Fibroblast of skin of scalp (primary cell): ENCODE measurements at places on chromosomes 4 and X.

DNA sequence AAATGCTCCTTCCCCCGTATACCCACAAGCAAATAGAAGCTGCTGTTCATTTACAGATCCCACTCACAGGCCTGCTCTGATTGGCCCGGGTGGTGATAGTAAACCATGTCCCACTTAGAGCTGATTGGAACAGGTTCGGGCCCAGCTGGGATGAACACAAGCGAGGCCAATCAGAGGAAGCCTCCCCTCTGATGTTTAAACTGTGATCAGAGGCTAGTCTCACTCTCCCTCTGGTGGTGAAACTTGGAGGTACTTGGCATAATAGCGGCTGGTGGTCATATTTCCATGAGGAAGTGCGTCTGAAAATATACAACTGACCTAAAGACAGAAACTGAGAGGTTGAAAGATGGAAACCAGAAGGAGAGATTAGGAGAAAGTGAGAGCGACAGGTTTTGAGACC is 51.5 kb upstream of the TRPC3 start:
- no peak for DNase-seq

GRCh38 chr4:159410076-159410777 is 307.3 kb downstream of the RAPGEF2 start:
- DNase-seq: no peak

DNA sequence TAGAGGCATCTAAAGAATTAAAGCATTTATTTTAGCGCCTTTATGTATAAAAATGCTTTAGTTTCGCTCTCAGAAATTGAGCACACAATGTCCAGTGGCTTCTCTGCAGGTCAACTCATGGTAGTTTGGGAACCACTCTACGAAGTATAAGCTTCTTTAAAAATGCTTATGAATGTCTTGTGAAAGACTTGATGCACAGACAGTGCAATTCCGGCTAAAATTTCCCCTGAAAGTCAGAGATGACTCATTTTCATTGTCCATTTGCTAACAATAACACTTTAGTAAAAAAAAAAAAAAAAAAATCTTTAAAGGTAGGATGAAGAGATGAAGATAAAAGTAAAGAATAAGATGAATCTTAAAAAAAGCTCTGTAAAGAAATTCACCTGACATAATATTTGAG is 117.2 kb downstream of the PDHA2 start:
- no peak for DNase-seq

GRCh38 chr4:7166981-7167700 is 25.2 kb upstream of the SORCS2 start:
- DNase-seq: no peak

DNA sequence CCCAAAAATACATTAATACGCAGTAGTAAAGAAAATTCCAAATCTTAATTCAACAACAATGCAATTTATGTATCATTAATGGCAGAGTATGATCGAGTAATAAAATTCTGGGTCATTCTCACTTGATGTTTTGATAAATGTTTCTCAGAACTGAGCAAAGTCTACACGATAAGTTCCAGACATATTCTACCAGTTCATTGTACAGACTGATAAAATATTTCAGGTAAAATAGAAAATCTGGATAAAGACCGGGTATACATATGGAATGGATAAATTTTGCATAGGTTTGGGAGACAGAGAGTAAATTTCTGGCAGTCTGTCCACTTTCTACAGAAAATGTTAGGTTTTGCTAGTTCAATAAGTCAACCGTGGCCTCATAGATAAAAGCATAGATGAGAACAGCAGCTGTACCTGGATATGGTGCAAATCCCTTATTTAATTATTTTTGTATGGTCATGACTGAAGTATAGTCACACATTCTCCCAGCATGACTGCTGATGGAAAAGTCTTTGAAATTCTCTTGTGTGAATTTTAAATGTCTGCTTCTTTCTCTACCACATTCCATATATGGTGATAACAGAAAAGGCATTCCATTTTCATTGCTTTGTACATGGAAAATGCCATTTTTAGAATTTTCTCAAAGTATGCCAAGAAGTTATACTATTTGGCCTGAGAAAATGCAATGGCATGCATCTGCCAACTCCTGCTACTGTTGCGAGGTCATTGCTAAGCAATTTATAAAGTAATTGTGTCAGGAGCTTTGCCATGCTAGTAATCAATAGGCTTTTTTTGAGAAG is 301.9 kb upstream of the ARSJ start:
- DNase-seq: peak; percentile 97

GRCh38 chrX:133473451-133473850 is 58.2 kb upstream of the GPC4 start:
- peak; percentile 18 for DNase-seq

DNA sequence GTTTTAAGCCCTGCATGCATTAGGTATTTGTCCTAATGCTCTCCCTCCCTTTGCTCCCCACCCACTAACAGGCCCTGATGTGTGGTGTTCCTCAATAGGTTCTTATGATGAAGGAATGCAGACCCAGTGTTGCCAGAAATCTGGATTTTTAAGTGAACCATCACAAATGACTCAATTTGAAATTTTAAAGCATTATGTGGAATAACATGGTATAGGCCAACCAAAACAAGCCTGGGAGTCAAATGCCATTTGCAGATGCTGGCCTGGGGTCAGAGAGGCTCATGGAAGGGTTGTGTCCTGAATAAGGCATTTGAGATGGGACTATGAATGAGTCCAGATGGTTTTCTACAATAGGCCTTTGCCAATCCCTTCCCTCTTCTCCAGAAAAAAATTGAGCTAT is 179.6 kb downstream of the SHROOM3 start:
- DNase-seq: peak; percentile 96

DNA sequence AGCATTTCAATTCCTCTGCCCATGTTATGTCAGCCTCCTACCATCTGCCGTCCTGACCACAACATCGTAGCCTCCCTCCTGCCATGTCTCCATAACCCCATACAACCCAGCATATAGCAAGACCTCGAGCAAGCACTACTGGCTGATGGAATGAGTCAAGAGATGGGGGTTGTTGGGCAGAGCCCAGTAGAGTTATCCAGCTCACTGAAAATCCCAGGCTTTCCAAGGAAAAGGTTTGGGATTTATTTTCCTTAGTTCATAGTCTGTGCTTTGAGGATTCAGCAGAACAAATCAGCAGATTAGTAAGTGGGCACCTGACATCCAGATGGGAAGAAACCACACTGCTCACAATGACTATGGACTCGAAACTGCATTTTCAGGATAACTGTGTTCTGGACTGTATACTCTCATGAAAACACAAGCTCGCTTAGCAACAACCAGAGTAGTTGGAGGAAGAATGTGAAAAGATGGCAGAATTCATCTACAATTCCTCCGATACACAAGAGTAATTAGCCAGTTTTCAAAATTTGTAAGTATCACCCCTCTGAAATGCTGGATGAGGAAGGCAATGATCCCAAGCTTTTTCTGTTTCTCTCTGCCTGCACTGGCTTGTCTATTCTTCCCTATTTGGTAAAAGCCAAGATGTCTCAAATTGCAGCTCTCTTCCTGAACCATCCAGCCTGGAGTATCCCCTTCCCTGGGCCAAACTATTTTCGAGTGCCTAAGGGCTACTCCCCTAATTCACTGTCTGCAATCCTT is 186.2 kb upstream of the TBL1X start:
- DNase-seq: peak; percentile 4

GRCh38 chr4:110197529-110198042 is 829 bp downstream of the ELOVL6 start:
- DNase-seq: peak; percentile 45

- no peak for DNase-seq
These were observed 147.4 kb downstream of the CDS1 start for GRCh38 chr4:84730375-84730774.

DNA sequence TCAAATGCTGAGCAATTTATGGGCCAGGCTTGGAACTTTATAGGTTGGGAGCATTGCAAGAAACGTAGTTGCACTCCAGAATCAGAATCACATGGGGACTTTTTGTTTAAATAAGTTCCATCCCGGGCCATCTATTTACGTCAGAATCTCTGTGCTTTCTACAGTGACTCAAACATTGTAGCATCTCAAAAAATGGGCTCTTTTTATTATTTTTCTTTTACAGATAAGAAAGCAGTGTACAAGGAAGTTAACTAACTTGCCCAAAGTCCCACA is 10.2 kb downstream of the CC2D2A start:
- peak; percentile 31 for DNase-seq

DNA sequence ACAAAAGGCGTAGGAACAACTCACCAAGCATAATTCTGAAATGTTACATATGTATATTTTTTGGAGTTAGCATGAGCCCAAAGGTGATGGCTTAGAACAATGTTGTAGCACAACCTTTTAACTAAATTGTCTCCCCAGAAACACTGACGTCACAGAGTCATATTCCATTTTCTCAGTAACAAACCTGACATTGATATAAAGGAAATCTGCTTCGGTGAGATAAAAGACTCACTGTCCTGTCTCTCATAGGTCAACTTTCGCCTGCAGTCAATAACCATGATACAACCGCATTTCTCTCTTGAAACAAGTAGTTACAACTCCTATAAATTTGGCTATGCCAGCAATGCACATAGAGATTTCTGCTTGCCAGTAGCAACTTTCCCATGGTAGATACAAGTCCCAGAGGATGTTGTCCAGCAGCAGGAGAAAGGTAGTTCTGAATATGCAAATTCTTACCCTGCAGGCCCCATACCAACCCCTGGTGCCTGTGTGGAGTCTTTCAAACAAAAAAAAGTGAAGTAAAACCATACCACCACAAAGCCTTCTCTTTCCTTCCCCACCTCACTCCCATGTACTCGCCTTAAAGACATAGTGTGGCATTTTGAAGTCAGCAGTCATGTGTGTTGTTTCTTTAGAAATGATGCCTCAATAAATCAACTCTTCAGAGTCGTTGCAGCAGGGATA is 47.9 kb downstream of the MTM1 start:
- DNase-seq: no peak

DNA sequence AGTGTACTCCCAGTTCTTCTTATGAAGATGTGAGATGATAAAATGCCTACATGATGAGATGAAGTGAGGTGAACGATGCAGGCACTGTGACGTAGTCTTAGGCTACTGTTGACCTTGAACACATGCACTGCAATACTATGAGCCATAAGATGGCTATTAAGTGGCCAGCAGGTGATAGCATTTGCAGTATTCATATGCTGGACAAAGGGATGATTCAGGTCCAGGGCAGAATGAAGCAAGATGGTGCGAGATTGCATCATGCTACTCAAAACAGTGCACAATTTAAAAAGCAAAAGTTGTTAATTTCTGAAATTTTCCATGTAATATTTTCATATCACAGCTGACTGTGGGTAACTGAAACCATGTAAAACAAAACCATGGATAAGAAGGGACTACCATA is 781.4 kb downstream of the PCDH18 start:
- peak; percentile 6 for DNase-seq
